Right ventricle myocardium superior (tissue), 1 donor: ENCODE measurements at places on chromosomes 2 and 18.

DNA sequence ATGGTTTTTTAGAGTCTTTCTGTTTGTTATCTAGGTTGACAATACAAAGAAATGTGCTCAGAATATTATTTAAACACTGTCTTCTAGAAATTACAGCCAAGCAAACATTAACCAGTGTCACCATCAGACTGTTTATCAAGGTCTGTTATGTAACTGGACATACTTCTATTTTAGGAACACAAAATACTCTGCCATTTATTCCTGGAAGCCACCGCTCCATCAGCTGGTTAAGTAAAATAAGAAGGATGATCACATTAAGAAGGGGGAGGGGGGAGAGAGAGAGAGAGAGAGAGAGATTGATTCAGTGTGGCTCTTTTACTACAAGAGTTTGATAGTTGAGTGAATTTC is 47.9 kb downstream of the MBP start:
- DNase-seq = no peak

DNA sequence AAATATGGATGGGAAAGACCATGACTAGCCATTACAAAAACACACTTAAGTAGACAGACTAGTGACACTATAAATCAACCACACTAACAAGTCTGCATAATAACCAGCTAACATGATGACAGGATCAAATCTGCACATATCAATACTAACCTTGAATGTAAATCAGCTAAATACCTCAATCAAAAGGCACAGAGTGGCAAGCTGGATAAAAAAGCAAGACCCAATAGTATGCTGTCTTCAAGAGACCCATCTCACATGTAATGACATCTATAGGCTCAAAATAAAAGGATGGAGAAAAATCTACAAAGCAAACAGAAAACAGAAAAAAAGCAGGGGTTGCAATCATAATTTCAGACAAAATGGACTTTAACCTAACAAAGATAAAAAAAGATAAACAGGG is 16.3 kb downstream of the PFN4 start:
- DNase-seq = no peak

- DNase-seq = no peak
Measured at GRCh38 chr2:105489168-105489878, 90.5 kb upstream of the FHL2 start.

- DNase-seq = no peak
Measured at GRCh38 chr2:138298120-138298814, 203.3 kb upstream of the SPOPL start.

DNA sequence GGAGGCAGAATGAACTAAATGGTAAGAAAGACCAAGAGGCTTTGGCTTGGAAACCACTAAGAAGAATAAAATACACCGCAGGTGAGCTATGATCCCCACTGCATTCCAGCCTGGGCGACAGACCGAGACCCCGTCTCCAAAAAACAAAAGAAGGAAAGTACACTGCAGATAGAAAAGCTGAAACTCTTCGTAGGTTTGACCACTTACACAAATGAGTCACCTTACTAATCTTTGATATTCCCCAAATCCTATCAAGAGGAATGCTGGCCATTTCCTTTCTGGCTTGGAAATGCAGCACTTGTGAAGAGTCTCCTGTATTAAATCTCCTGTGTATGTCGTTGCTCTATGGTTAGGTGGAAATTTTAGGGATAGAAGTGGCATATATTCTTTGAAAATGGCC is 108.8 kb downstream of the MTCL1 start:
- no peak for DNase-seq

DNA sequence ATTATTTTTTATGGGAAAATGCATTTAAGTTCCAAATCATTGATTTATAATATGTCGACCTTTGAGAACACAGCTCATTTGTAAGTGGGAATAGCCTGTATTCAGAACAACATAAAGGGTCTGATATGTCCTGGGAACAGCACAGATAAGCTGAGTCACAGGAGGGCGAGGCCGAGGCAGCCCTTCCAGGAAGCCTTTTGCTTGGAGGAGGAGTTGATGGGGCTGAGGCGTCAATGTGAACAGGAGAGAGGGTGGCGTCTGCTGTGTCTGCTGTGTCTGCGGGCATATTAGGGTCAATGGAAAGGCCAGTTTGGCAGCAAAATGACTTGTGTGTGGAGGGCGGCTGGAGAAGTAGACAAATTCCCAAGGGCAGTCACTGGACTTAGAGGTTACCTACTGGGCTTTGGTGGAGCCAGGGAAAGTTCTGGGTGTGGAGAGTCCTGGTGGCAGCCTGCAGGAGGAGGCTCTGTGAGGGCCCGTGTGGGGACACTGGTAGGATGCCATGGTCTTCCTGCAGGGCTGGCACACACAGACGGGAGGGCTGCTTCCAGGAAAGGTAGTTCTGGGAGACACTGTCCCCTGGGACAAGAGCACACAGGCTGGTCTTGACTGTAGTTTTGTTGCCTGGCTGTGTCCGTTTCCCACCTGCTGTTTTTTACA is 128.1 kb downstream of the GLI2 start:
- peak; percentile 64 for DNase-seq

- DNase-seq = no peak
Measured at GRCh38 chr2:26126074-26126473, 46.8 kb upstream of the GAREM2 start.

DNA sequence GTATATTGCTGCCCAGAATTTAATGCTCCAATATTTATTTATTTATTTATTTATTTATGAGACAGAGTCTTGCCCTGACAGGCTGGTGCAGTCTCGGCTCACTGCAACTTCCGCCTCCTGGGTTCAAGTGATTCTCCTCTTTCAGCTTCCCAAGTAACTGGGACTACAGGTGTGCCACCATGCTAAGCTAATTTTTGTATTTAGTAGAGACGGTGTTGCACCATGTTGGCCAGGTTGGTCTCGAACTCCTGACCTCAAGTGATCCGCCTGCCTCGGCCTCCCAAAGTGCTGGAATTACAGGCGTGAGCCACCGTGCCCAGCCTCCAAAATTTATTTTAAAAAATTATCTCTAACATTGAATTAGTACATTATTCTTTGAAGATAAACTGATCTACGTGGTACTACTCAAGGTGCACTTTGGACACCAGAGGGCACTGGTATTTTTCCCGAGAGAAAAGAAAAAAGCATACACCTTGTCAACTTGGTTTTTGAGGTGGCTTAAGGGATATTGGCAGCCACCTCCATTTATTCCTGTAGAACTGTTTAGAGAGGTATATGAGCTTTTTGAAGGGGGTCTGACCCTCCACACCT is 1.4 kb upstream of the IDH1 start:
- DNase-seq = no peak

GRCh38 chr2:144516411-144516980 is 3.4 kb downstream of the ZEB2 start:
- peak; percentile 51 for DNase-seq

DNA sequence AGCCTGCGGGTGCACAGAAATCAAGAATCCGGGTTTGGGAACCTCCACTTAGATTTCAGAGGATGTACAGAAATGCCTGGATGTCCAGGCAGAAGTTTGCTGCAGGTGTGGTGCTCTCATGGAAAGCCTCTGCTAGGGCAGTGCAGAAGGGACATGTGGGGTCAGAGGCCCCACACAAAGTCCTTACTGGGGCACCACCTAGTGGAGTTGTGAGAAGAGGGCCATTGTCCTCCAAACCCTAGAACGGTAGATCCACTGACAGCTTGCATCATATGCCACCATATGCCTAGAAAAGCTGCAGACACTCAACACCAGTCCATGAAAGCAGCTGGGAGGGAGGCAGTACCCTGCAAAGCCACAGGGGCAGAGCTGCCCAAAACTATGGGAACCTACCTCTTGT is 833.0 kb downstream of the TMEM182 start:
- no peak for DNase-seq

- no peak for DNase-seq
Measured at GRCh38 chr18:39571511-39571910, 2005.9 kb upstream of the CELF4 start.

GRCh38 chr2:200757399-200757798 is 54.3 kb upstream of the BZW1 start:
- no peak for DNase-seq

- DNase-seq = no peak
Measured at GRCh38 chr2:36351291-36351690, 4.3 kb upstream of the CRIM1 start.

- no peak for DNase-seq
Measured at GRCh38 chr2:133200684-133201421, 367.4 kb downstream of the NCKAP5 start.

- DNase-seq = no peak
Measured at GRCh38 chr2:218366621-218367414, 10.2 kb downstream of the CATIP start.

GRCh38 chr2:207408086-207408794 is 121.5 kb upstream of the CREB1 start:
- DNase-seq = no peak

DNA sequence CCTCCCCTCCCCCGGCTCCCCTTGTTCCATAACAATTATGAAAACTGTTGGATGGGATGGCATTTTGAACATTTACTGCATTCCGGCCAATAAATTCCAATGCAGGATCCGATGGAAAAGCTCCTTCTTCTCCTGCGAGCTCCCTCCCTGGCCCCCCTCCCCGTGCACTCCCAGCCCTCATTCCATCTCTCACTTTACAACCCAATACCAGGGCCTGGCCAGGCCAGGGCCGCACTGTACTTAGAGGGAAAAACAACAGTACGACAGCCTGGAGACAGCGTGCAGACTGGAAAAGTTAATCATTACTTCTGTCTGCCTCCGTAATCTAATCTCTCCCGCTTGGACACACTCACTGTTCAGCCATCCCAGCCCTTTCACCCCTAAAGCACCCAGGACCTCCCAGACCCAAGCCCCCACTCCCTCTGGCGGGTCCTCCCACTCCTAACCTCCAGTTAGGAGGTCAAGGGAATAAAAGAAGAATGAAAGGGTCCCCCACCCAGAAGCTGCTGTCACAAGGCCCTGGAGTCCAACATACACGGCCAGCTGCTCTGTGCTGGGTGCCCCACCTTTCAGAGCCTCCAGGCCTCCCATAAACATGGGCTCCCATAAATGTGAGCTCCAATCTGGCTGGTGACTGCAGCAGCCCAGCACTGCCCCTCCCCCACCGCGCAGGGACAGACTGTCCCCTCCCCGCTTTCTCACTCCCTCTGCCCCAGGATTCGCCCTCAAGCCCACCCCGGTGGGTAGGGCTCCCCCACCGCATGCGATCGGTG is 20.6 kb downstream of the SMAD7 start:
- DNase-seq = no peak

DNA sequence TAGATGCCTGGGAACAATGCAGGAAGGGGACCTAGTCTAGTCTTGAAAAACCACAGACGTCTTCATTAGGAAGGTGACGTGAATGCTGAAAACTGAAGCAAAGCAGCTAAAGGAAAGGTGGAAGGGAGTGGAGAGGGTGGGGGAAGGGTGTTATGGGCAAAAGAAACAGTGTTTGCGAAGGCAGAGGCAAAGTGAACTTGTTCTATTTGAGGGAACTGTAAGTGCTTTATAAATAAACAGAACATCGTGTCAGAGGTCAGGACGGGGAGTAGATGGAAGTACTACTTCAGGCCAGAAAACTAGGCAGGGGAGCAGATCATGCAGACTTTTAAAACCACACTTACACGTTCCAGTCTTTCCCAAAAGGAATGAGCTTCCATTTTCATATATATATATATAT is 57.8 kb downstream of the FASTKD2 start:
- DNase-seq = no peak

DNA sequence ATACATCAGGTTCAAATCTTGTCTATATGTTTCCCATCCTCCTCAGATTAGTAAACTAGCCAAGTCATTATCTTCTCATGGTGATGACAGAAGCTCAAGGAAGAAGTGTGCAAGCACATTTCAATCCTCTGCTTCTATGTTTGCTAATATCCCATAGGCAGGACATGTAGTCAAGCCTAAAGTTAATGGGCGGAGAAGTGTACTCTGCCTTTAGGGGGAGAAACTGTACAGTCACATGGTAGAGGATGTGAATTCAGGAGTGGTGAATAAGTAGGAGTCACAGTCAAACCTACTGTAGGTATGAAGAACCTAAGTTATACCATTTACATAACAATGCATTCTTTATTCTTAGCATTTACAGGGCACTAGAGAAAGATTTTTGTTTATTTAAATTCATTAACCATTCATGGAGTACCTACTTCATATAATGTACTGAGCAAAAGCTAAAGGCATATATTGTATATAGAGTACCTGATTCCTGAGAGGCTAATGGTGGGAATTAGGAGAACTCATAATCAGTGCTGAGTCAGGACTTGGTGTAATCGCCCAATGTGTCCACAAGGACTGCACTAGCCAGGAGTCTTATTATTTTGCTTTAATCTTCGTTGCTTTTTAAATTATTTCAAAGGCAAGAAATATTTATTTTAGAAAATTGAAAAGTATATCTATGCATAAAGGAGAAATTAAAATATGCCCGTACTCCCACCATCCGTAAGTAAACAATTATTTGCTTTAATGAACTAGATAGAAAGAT is 394.3 kb upstream of the ETAA1 start:
- no peak for DNase-seq

DNA sequence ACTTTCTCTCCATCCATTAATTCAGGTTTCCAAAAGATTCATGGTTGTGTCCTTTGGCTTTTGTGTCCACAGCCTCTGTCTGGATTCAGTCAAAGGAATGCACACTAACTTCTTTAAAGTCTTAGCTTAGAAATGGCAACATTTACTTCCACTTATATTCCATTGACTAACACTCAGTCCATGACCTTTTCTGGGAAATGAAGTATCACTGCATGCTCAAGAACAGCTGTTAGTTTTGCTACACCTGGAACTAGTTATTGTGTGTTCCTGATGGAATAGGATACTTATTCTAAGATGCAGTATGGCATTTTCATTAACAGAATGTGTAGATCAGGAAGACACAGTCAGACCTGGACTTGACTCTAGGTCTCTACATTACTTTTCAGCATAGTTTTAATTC is 88.8 kb downstream of the KYNU start:
- no peak for DNase-seq

DNA sequence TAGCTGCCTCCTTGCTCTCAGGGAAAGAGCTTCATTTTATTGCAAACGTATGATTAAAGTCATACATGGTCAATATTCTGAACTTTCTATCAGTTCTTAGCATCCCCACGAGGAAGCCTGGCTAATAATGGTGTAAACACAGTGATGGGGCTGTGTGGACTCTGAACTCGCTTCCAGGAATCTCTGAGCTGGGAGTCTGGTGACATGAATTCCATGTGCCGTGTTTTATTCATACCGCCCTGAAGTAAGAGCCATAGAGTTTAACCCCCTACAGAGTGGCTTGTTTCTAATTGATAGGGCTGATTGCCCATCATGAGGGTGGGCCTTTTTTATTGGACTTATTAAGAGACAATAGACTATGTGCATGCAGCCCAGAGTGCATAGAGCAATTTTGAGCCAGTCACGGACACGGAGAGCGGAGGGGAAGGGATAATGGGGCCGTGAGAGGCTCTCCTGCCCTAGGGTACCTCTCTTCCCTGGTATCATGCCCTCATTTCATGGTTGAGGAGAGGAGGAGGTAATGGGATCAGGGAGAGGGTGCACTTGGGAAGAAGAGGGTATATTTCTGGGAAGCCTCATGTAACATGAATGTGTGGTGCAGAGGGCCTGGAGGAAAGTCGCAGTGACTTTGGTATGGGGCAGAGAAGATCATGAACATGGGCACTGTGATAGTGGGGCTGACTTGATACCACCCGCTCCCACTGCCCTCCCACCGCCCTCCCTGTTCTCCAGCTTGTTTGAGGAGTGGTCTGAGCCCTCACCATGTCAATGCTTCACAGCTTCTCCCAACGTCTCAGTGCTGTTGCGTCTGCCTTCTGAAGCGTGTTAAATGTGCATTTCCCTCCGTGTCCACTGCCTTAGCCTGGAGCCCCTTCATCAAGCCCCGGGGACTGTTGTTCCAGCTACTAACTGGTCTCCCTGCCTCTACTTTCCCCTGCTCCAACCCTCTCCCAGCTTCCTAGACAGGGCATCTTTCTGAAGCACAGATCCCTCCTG is 73.2 kb downstream of the IL1R2 start:
- no peak for DNase-seq
